ENCODE measurements at places on chromosomes 5 and 9. TPM values are rescaled to one million over a fixed set of nuclear protein-coding genes. Genes with fewer than 3 reads are reported as not detected.

Gene C1QTNF3
- 15.6 TPM for total RNA-seq

Gene SMIM33
- total RNA-seq: not detected

Gene FGFR4
- 4.5 TPM for total RNA-seq

Gene C5orf58
- total RNA-seq: not detected

Gene ARL15
- total RNA-seq: 13.8 TPM

Gene HAPLN1
- 0.42 TPM for total RNA-seq

Gene BAAT
- not detected for total RNA-seq

Gene TMED9
- total RNA-seq: 67.6 TPM

Gene ABLIM3
- 42.4 TPM for total RNA-seq

Gene PCDHA4
- 0.50 TPM for total RNA-seq

Gene RNF180
- 20.7 TPM for total RNA-seq

Gene CORO2A
- total RNA-seq: 0.42 TPM

Gene SVEP1
- total RNA-seq: 41.9 TPM

Gene PCDHA7
- total RNA-seq: 0.17 TPM

Gene CCL28
- total RNA-seq: 2.3 TPM

Gene GLRA1
- not detected for total RNA-seq

Gene LECT2
- total RNA-seq: not detected

Gene CARD6
- total RNA-seq: 9.5 TPM

Gene NUTM2G
- not detected for total RNA-seq

Gene SPINK4
- not detected for total RNA-seq

Gene CARD9
- 1.2 TPM for total RNA-seq

Gene MZB1
- not detected for total RNA-seq

Measured in esophagus muscularis mucosa (tissue), 4 donors.